Esophagus mucosa (tissue), 1 donor: ENCODE measurements at places on chromosomes 4 and X.

DNA sequence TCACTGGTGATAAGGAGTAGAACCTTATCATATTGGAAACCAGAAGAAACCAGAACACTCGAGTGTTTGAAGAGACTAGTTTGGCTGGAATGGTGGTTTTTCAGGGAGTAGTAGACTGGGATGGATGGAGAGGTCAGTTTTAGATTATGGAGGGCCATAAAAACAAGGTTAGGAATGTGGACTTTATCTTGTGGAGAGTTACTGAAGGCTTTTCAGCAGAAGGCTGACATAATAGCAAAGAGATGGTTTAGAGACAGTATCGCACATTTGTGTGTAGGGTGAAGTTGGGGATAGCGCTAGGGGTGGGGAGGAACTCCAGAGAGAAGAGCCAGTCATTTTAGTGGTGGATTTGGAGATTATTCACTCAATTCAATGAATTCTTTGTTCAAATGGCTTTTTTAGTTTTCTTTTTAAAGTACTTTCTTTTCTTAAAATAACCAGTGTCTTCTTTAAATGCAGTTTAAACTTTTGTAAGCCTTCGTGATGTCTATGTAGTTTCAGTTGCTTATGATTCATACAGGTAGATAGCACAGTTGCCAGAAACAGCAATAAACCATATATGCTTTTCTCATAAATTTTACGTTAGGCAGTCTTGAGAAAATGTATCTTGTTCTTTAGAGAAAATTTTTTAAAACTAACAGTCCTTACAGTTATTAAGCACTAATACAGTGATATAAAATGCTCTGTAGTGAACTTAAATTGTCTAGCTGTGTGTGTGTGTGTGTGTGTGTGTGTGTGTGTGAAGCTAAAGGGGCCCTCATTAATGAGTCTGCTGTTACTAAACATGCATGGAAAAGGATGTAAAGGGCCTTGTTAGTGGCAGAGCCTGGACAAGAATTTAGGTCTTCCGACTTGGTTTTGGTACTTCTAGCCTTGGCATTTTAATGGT lies 3.8 kb downstream of the ARHGAP10 start:
- ATAC-seq, result no peak

- no peak for ATAC-seq
Measured at GRCh38 chr4:150072471-150072870, 5.8 kb upstream of the DCLK2 start.

DNA sequence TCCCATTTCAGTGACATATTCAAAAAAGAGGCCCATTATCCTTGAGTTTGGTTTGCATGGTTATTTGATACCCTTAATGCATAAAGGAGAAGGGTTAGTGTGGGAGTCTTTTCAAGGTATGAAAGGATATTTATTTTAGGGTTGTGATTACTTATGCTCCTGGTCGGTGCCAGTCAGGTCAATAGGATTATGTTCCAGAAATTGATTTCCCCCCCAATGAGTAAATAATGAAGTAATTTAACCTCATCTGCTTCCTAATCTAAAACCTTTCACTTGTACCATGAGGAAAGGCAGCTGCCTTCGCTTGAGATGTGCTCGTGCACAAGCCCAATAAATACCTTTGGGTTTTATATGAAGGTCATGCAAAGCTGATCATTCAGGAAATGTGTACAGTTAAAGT lies 55.0 kb upstream of the NR0B1 start:
- no peak for ATAC-seq

GRCh38 chrX:10648614-10649013 lies 28.2 kb upstream of the MID1 start:
- no peak for ATAC-seq

DNA sequence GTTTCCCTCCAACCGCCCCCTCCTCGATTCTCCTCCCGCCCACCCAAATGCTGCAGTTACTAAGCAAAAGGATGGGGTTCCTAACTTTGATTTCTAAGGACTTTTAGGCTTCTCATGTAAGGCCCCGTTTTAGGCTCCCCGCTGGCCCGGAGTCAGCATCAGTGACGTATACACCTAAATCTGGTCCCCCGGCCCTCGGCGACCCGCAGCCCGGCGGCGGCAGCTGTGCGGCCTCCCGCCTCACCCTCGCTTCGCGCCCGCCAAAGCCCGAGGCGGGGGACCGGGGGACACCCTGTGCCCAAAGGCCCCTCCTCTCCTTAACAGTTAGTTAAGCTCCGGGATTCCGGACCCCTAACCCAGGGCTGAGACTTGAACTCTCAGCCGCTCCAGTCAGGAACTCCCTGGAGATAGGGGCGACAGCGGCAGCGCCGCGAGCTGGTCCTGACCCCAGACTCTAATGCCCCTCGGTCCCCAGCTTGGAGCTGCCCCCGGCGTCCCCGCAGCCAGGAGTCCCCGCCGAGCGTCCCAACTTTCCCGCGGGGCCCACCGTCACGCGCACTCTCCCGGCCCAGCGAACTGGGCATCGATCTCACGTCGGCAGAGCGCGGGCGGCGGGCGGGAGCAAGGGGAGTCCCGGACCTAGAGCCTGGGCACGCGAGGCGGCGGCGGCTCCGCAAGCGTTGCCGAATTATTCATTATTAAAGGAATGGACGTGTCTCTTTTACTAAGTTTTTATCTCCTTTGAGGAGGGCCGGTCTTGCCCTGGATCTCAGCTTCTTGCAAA lies 1.5 kb upstream of the NR3C2 start:
- no peak for ATAC-seq

GRCh38 chr4:183059797-183060196 lies 39.3 kb upstream of the WWC2 start:
- no peak for ATAC-seq

DNA sequence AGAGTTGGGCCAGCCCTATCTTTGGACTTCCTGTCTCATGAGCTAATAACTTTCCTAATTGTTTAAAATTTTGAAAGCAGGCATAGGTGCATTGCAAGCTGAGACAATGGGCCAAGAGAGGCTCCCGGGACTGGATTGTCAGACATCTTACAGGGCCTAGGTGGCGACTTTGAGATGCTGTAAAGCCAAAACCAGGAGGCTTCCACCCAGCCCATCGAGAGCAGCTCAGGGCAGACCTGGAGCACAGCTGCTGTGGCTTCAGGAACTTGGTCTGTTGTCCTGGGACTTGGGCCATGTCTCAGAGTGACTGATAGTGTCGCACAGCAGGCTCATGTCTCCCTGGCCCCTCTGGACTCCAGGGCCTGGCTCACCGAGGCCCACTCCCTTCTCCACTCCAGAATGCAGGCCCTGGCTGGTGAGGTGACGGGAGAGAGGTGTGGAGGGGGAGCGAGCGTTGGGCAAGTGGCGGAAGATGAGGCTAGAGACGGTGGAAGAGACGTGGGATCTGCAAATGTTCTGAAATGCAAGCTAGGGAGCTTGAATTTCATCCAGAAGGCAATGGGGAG lies 24.1 kb upstream of the MTM1 start:
- no peak for ATAC-seq

DNA sequence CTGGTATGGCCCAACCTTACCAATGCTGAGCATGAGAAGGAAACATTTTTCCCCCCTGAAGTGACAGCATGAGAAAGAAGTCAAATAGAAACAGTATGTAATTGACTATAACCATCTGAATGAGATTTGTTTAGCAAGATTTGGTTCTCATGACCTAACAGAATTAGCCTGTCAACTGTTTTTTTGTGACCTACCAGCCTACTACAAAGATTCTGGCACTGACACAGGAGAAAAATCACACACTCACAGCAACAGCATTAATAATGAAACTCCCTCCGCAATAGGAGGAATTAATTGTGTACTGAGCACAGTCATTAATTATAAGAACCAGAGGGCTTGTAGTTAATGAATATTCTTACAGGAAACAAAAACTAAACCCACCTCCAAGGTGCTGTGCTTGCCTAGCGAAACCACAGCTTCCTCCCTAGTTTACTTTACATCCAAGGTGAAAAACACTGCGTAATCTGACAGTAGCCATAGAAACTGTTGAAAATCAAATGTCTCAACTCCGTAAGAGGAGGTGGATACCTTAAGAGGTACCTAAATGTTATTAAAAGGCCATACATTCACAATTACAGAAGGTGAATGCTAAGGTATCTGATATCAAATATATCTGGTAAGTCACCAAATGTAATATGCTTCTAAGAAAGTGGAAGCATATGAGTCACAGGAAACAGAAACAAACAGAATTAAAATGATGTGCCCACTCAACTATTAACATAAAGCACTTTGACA lies 34.9 kb downstream of the MMRN1 start:
- no peak for ATAC-seq

- ATAC-seq, result no peak
Measured at GRCh38 chrX:113124693-113125092, 284.1 kb upstream of the AMOT start.

DNA sequence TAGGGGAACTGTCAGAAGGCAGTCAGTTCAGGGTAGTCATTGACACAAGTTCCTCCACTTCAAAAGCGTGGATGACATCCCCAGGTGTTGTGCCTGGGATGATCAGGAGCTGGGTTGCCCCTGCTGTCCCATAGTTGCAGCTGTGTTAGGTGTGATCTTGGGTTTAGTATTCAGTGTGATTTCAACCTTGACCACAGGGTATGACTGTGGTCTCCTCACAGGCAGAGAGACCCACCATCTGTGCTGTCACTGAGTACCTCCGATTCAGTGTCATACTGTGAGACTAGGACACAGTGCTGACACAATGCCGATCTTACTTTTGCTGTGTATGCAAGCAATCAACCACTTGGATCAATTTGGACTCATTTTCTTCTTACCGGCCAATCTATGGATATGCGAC lies 25.2 kb downstream of the FOXR2 start:
- ATAC-seq, result no peak

DNA sequence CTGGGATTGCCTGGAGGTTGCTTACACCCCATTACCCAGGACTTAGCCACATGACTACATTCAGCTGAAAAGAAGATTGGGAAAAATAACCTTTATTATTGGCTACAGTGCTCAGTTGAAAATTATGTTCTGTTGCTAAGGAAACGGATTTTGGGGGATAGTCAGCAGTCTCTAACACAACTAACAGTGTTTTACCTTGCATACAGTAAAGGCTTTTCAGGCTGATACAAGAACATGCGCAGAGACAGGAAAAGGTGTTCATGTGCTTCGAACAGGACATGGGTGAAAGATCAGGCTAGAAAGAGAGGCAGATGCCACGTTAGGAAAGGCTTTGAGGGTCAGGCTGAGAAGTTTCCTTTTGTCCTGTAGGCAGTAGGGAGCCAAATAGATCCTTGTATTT lies 14.8 kb upstream of the RHOH start:
- ATAC-seq, result no peak
